CD8-positive, alpha-beta T cell (primary cell): ENCODE measurements at places on chromosomes 1 and 21. TPM values are rescaled to one million over a fixed set of nuclear protein-coding genes. Genes with fewer than 3 reads are reported as not detected.

Gene TSPAN1
- not detected for total RNA-seq

Gene C1QB
- total RNA-seq, result not detected

Gene FTCD
- 0.72 TPM for total RNA-seq

Gene CYP4A22
- total RNA-seq, result not detected

Gene GTF2B
- 91.3 TPM for total RNA-seq

Gene AIRE
- total RNA-seq, result not detected

Gene S100PBP
- 21.2 TPM for total RNA-seq

Gene TMEM125
- not detected for total RNA-seq

Gene ESPN
- total RNA-seq, result 2.7 TPM

Gene LRIF1
- 1.8 TPM for total RNA-seq

Gene S100A2
- total RNA-seq, result not detected

Gene TRIM63
- total RNA-seq, result not detected

Gene OR6N1
- not detected for total RNA-seq

Gene ATP1A4
- not detected for total RNA-seq

Gene FAM229A
- 36.0 TPM for total RNA-seq

Gene TTC39A
- not detected for total RNA-seq

Gene KIF14
- 0.17 TPM for total RNA-seq

Gene HSPA13
- 54.3 TPM for total RNA-seq

Gene KRTAP11-1
- not detected for total RNA-seq

Gene ATAD3C
- total RNA-seq, result 0.89 TPM

Gene SPRR2G
- total RNA-seq, result not detected

Gene AMY1B
- total RNA-seq, result not detected

Gene KLF17
- not detected for total RNA-seq

Gene LY9
- 103 TPM for total RNA-seq

Gene FCAMR
- total RNA-seq, result not detected

Gene CHIA
- not detected for total RNA-seq

Gene CFHR5
- total RNA-seq, result not detected

Gene FALEC
- total RNA-seq, result not detected
